Renal cortex interstitium (tissue), 15 donors: ENCODE measurements at places on chromosomes 5 and 9. TPM values are rescaled to one million over a fixed set of nuclear protein-coding genes. Genes with fewer than 3 reads are reported as not detected.
A peak's percentile ranks its signal among the peaks of the same experiment; 100 is the strongest.

Gene IFNA2
- not detected for polyA plus RNA-seq

Gene PTGR1
- polyA plus RNA-seq: 331 TPM

Gene OGN
- polyA plus RNA-seq: 42.9 TPM

Gene PPP2R2B
- polyA plus RNA-seq: 15.4 TPM

Gene MEIKIN
- polyA plus RNA-seq: not detected

Gene PCDHA4
- 0.96 TPM for polyA plus RNA-seq

Gene ABO
- 17.7 TPM for polyA plus RNA-seq

Gene ACSL6
- 1.8 TPM for polyA plus RNA-seq

Gene TCF7
- polyA plus RNA-seq: 14.4 TPM

- DNase-seq: no peak
Observed at GRCh38 chr5:54959673-54960418, 25.5 kb downstream of the ESM1 start.

DNA sequence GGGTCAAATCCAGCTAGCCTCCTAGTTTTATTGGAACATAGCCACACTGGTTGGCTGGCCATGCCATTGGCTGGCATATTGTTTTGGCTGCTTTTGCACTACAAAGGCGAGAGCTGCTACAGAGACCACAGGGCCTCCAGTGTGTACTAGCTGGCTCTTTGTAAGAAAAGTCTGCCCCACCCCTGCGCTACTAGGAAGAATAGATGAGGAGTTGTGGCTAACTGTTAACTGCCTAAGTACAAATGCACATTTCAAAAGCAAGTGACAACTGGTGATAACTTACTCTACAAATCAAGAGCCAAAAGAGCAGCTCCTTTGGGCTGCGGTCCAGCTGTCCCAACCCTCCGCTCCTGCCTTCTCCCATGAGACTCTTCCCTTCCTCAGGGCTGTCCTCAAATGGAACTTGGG is 63.9 kb downstream of the SERINC5 start:
- DNase-seq: no peak

DNA sequence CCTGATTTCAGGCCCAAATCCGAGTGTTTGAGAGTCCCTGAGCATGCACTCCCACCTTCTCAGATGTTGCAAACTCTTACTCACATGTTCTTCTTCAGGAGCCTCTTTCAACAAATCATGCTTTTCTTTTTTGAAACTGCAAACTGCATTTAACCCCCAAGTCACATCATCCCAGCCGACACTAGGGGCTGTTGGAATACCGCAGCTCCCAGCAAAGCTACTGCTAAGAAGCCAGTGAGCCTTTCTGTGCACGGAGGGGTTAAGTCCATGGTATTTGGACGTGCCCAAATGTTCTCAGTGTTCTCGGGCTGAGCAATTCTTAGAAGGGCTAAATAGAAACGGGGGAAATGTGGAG is 282.9 kb downstream of the NFIB start:
- no peak for DNase-seq

- no peak for DNase-seq
Observed at GRCh38 chr9:14203356-14204056, 110.4 kb downstream of the NFIB start.

DNA sequence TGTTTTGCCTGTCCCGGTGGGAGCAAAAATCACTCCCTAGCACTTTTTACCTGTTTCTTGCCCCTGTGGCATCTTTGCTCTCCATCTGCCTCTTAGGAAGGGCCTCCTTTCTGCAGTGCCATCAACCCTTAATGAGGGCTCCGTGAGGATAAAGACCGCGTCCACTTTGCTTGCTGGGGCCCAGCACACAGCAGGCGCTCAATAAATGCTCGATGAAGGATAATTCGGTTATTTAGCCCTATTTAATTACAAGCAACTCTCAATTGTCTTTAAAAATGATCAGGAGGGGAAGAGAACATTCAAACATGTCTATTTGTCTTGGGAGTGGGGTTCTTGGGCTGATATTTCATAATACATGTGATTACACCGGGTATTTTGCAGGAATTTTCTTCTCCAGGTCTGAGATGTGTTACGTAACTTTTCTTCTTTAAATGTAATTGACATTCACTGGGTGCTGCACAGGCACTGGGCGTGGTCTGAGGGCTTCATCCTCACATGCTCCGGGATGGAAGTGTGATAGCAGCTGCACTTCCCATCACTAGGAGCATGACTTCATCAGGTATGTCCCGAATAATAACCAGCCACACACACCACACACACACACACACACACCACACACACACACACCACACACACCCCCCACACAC is 19.8 kb upstream of the NTNG2 start:
- no peak for DNase-seq

GRCh38 chr9:7265181-7265580 is 507.4 kb downstream of the KDM4C start:
- no peak for DNase-seq

DNA sequence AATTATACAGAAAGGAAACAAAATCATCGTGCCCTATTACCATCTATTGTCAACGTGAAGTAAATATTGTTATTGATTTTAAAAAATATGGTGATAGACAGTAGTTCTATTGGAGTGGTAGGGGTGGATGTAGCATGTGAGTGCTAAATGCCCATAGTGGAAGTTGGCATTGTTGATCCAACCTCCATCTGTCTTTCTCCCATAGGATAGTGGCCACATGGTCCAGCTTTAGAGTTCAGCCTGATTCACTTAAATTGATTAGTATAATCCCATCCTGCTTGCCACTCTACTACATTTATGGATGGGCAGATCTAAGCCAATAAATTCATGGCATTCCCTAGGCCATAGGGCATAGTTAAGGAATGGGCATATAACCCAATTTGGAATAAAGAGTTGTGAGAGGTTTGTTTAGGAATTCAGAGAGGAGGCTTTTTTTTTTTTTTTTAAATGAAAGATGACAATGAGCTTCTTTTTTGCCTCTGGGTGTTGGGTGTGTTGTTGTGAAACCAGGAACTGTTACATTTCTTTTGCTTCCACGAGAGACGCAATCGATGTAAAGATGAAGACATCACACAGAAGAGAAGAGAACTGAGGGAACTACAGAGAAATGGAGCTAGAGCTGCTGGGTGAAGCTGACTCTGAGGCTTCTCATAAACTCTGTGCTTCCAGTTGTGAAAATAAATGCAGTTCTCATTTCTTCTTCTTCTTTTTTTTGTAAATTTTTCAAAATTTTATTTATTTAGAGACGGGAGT is 12.5 kb upstream of the CHD1 start:
- DNase-seq: no peak

DNA sequence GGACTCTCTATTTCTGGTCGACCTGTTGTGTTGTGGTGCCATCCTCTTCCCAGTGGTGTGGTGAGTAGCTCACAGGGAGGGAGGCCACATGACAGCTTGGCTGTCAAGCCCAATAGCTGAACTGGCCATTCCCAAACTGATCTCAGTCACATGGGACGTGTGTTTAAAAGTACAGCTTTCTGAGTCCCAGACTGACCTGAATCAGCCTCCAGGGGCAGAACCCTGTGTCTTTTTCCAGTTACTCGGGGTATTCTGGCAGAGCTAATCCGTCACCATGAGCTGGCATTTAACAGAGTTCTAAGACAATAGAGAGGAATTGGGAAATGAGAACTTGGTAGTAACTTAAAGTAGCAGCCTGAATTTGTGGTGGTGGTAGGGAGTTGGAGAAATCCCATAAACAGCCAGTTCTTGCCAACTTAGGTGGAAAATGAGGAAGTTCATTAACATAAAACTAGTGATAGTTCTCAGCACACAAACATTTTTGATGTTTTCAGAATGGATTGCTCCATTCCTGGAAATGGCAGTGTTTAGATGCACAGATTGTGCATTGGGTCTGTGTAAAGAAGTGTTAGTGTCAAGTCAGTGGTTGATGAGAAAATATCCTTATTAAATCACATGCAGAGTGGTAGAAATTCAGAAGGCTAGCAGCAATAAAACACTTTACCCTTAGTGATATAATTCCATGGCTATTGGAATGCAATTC is 50.9 kb downstream of the GPR107 start:
- no peak for DNase-seq

DNA sequence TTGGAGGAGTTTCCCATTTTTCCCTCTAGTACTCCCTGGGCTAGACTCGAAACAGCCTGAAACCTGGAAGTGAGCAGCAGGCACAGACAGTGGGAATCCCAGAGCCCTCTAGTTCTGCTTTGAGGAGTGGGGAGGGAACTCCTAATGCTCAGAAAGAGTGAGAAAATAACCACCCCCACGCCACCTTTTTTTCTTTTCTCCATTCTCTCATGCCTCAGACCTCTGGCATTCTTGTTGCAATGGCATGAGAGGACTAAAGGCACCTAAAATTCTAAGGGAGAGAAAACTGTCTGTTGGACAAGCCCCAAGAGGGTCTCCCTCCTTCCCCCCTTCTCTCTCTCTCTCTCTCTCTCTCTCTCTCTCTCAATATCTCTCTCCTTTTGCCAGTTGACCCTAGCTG is 15.1 kb upstream of the IRF1 start:
- no peak for DNase-seq

DNA sequence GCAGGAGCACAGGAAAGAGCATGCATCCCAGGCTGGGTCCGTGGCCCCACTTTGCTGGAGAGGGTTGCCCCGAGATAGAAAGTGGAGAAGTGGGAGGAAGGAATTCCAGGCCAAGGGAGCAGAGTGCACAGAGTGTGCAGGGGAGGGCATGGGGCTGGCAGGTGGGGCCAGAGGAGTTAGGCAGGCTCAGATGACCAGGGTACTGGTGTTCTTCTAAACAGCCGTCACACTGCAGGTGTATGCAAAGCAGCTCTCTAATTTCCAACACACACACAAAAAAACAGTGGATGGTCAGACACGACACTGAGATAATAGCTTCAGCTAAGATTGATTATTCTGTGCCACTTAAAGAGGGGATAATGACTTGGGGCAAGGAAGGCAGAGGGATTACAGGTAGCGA is 212.2 kb downstream of the MTRR start:
- no peak for DNase-seq

- DNase-seq: no peak
Observed at GRCh38 chr5:154701181-154701580, 54.0 kb upstream of the LARP1 start.

DNA sequence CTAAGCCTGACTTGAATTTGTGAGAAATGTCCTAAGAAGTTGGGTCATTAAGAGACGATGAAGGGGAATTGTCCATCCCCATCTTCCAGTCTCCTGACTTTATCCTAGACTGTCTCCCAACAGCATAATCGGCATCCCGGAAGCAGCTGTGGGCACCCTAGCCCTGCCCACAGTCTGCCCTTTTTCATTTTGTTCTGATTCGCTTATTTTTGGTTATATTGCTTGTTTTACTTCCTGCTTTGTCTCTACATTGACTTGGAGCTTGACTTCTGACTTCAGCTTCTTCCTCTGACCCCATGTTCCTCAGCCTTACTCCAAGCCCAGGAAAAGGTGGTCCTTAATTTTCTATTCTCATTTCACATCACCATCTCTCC is 41.8 kb downstream of the UGCG start:
- DNase-seq: no peak

GRCh38 chr9:130583271-130583670 is 3.9 kb downstream of the FUBP3 start:
- DNase-seq: no peak

GRCh38 chr5:65171645-65172044 is 310.1 kb downstream of the ADAMTS6 start:
- no peak for DNase-seq

- DNase-seq: no peak
Observed at GRCh38 chr9:84339962-84340361, 596 bp downstream of the SLC28A3 start.

GRCh38 chr5:141084487-141084989 is 9.9 kb upstream of the PCDHB2 start:
- peak; percentile 24 for DNase-seq

GRCh38 chr5:38673671-38674071 is 117.2 kb upstream of the LIFR start:
- DNase-seq: no peak

- DNase-seq: no peak
Observed at GRCh38 chr5:152864991-152865390, 459.9 kb upstream of the NMUR2 start.

DNA sequence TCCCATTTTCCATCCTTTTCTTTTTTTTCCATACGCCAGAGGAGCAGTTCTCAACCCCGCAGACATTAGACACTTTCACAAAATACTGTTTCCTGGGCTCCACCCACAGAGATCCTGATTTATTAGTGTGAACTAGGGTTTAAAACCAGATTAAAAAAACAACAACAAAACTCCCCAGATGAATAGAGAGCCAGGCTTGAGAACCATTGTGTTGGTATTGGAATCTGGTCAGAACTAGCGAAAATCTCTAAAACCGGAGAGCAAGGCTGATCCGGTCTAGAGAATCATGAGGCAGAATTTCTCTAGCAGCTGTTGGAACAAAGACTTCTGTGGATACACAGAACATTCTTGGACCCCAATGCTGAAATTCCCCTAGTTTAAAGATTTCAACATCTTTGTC is 173.0 kb downstream of the PCSK1 start:
- DNase-seq: no peak

DNA sequence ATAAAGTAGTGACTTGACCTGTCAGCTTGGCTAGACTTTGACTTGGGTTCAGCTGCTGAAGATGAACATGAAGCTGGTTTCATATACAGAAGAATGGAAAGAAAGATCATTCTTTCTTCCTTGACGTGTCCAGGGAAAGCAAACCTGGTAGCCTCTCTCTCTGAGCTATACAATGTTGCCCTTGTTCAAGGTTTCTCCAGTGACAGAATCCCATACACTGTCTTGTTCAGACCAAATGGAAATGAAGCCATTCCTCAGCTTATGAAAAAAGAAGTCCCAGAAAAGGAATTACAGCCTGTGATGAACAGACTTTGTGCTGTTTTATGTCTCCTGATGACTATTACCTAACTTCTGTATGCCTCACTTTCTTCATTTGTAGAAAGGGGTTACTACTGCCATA is 349.8 kb upstream of the KLF4 start:
- no peak for DNase-seq

GRCh38 chr5:117943541-117943940 is 1044.8 kb downstream of the DTWD2 start:
- no peak for DNase-seq

DNA sequence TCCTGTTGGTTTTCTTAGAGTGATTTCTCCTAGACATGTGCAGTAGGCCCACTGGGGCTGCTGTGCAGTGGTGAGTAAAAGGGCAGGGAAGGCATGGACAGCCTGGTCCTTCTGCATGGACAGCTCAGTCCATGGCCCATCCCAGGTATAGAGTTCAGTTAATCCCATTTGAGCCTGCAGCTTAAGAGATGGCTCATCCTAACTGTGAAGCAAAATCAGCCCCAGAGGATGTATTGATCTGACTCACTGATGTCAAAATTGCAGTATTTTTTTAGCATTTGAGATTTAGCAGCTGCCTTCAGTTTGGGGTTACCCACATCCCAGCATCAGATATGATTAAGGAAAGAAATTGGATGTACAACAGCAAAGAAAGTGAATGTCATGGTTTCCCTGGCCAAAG is 93.4 kb downstream of the PDE6A start:
- no peak for DNase-seq

DNA sequence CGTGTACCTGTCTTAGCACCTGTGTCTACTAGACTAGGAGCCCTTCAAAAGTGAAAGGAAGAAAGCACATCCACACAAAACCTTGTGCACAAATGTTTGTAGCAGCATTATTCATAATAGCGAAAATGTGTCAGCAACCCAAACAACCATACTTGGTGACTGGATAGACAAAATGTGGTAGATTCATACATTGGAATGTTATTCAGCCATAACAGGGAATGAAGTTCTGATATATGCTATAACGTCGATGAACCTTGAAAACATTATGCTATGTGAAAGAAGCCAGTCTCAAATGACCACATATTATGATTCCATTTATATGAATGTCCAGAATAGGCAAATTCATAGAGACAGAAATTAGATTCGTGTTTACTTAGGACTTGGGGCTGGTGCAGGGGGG is 57.8 kb upstream of the LARP1 start:
- no peak for DNase-seq
